ENCODE measurements at places on chromosomes 3 and 15.

GRCh38 chr3:187870360-187871203 lies 125.3 kb upstream of the BCL6 start:
- no peak for DNase-seq

DNA sequence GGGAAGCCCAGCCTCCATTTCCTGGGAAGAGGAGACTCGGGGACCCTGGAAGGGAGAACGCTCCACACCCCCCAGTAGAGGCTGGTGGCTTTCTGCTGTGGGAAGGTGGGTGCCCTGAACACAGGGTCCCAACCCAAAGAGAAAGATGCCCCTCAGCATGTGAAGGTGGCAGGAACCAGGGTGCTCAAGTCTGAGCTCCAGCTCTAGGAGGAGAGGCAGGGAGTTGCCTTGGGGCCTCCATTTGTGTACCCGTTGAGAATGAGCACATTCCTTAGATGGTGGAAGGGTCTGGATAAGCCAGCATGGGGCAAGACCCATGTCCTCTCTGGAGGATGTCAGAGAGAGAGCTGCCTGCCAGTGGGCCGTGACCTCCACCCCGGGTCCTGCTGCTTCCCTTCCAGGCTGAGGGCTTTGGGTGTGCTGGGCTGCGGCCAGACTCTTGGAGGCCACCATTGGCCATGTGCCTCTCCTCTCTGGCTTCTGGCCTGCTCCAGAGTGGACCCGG lies 212.4 kb downstream of the TBC1D2B start:
- no peak for DNase-seq

DNA sequence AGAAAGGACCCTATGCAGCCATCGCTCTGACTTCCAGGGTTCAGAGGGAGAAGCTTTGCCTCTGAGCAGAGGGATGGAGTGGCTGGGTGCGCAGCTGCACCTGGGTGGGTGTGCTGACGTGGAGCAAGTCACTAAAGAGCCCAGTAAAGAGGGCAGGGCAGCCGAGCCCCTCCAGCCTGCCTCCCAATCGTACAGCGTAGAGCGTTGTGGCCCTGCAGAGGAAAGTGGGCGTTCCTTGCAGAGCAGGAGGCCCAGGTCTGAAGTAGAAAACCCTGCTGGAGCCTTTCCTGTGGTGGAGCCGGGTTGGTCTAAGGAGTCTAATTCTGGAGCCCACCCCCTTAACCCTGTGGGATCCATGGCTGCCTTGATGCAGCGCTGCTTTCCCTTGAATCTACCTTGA lies 61.0 kb downstream of the ABTB1 start:
- no peak for DNase-seq

- DNase-seq = peak; percentile 73
Observed at GRCh38 chr3:134600685-134601463, 49.9 kb downstream of the KY start.

Measured in ovary (tissue), 10 donors.